ENCODE measurements at places on chromosomes 1 and 21.

GRCh38 chr21:44503901-44504399 is 36.0 kb downstream of the KRTAP10-1 start:
- no peak for DNase-seq

DNA sequence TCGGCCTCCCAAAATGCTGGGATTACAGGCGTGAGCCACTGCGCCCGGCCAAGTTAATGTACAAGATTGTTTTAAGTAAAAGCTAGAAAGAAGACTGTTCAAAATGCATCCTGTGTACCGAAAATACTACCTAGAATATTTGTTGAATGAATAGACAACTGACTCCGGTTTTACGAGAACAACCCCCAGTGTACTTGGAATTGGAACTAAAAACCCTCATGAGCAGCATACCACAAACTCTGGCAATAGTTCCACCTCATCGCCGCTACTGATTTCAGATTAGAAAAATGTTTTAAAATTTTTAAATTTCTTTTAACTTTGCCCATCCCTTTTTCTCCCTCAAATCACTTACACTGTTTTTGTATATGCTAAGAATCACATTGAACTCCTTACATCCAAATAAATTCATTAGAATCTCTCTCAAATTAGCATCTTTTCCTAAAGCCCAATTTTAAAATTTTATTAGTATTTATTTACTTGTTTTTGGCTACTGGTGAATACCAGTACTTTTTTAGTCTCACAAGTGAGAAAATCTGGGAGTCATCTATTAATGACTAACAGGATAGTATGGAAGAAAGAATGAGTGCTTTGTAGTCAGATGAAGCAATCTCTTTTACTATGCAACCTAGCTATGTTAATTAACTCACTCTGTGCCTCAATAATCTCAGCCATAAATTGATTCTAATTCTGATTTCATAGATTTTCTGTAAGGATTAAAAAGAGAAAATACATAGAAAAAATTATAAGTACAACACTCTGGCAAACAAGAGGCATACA is 95.1 kb downstream of the GPATCH2 start:
- DNase-seq, result no peak

DNA sequence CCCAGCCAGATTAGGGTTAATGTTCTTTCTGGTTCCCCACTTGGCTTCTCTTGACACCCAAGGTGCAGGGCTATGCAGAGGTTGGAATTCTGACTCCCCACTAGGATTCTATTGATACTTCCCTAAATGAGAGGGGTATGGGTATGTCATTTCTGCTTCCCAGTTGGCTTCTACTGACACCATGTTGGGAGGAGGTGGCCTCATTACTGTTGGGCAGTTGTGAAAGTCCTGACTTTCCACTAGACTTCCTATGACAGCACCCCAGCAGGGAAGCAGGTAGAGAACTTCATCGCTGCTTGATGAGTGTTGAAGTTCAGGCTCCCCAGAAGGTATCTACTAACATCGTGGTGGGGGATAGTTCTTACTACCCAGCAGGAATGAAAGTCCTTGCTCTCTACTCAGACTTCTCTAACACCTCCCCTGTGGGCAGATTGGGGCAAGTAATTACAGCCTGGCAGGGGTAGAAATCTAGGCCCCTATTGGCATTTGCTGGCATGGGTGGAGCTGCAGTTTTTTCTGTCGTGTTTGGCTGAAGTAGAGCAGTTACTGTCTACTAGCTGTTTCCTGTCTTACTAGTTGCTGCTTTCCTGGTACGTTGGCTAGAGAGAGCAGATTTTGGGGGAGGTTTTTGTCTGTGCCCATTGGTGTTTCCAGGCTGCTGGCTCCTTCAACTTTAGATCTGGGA is 41.5 kb downstream of the ZYG11B start:
- no peak for DNase-seq

DNA sequence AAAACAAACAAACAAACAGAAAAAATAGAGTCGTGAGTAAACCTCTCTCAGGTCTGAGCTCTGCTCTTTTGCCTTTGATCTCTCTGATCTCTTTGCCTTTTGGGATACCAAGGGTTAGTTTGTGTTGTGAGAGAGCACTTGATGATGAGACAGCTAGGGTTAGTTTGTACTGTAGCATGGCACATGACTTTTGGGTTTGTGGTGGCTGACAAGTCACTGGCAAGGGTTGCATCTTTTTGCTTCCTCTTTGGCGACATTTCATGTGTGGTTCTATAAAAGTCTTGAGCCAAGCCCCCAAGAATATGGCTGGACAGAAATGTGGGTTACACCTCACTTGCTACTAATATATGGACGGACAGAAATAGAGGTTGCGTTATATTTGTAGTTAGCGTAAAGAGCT is 60.5 kb downstream of the TESK2 start:
- DNase-seq, result no peak

- DNase-seq, result no peak
Measured at GRCh38 chr21:21034036-21034435, 35.8 kb downstream of the NCAM2 start.

GRCh38 chr1:25193229-25193628 is 39.1 kb downstream of the SYF2 start:
- DNase-seq, result no peak

DNA sequence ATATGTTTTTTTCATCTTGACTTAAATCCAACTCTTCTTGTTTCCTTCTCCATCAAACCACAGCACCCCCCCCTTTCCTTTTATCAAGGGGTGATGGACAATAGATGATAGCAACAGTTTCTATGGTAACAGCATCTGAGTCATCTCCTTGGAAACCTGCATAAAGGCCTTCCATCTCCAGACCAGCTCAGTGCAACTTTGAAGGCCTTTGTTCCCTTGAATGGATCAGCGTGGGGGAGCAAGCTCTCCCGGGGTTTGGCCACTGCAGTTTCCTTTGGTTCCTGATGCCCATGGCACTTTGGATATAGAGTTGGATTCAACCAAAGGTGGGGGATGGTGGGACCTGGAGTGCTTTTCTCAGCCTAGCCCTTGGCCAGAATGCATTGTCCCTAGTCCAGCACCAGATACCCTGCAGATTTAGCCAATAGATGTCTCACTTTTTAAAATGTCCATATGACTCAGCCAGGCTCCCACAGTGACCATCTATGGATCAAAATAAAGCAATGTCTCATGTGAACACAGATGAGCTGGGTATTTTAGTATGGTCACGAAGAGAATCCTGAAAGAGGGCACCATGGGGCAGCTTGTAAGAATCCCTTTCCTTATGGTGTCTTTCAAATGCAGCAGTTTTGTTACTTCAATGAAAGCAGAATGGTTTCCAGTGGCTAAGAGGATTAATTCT is 127.7 kb downstream of the SPATA46 start:
- DNase-seq, result no peak

- DNase-seq, result no peak
Measured at GRCh38 chr21:27885296-27885711, 918.4 kb upstream of the ADAMTS5 start.

DNA sequence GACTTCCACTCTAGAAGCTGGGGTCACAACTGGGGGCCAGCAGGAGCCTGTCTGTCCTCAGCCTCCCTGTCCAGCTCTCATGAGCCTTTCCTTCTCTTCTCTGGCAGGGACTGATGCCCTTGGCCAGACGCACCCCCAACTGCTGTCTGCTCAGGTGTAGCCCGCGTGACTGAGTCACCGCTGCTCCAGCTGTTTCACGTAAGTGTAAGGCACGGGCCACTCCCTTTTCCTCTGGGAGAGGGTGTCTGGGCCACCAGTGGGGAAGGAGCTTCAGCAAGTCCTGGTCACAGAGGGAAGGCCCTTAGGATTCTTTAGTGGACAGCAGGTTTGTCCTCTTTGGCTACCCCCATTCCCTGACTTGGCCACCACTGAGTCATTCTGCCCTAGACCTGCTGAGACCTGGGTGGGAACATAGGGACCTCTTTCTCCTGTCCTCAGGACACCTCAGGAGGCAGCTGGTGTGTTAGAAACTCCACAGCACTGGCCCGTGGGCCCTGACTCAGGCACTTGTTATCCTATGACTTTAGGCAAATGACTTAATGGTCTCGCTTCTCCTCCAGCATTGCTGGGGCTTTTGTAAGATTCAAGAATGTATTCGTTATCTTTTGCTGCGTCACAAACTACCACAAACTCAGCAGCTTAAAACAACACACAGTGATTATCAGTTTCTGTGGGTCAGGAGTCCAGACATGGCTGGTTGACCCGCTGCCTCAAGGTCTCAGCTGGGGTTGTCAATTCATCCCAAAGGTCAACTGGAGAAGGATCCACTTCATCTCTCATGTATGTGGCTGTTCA is 64.8 kb downstream of the FAM163A start:
- peak; percentile 25 for DNase-seq

DNA sequence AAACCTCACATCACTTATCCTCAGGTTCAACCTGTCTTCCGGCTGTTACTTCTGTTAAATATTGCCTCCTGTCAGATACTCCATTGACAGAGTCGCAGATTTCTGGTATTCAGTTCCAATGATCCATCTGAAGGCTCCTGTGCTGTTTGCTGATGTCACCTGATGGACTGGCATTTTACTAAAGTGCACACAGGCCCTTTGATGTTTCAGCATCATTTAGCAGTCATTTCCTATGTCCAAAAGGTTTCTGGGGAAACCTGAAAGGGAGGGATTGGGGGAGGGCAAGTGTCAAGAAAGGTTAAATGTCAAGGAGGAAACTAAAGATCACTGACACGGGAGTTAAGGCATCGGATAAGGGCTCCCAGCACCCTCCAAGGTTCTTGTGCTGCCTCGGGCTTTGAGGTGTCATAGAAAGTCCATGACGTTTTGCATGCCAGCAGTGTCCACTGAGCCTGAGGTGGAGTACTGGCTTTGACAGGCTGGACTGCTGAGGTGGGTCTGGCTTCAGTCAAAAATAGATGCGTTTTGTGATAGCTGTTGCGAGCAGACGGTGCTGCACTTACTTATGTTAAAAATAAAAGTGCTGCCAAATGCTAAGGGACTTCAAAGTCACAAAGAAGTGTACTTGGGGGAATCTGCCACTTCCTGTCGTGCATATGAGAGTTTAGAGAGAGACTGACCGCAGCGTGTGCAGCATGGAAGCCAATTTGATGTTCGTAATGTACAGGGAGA is 30.8 kb downstream of the XCL2 start:
- no peak for DNase-seq

- no peak for DNase-seq
Measured at GRCh38 chr1:99306644-99307043, 42.4 kb downstream of the PLPPR4 start.

DNA sequence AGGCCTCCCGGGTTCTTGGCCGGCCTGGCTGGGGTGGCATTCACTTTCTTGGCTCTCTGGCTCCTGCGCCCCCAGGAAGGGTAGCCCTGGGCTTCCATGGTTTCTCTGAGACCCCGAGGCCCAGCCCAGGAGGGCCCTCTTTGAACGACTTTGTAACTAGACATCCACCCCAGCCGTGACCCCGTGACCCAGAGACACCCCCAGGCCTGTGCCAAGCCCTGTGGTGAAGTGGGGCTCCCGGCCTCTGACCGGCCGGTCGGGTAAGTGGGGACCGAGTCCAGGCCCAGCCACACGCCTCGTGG is 64.0 kb downstream of the COL18A1 start:
- DNase-seq, result no peak

DNA sequence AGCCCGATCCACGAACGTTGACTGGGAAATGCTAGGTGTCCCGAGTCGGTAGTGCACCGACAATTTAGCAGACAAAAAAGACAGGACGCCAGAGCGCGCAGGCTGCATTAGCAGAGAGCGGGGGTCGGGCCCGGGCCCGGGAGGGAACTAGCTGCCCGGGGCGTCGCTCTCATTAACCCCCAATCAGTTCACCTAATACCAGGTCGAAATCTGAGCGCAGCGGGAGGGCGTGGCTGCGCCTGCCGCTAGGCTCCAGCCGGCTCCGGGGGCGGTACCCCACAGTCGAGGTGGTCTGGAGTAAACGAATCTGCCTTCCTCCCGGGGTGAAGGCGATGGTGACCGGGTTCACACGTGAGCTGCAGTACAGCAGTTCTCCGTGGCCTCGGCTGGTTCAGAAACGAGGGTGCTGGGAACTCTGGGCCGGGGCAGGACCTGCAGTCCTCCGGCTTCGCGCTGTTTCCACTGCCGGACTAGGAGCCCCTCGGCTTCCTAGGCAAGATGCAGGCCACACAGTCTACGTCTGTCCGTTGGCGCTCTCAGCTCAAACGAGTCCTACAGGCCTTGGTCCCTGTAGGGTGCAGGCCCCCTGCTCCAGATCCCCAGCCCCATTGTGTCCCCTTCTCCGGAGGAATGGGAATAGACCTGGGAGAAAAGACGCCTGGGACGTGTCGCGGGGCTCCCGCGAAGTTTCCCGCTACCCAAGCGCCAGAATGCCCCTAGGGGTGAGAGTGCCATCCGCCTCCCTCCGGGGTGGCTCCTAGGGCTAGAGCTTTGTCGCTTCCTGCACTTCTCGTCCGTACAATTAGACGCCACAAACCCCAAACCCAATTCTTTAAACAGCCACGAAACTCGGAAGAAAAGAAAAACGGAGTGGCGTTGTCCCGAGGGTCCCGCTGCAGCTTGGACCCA is 2.0 kb downstream of the GFI1 start:
- no peak for DNase-seq

DNA sequence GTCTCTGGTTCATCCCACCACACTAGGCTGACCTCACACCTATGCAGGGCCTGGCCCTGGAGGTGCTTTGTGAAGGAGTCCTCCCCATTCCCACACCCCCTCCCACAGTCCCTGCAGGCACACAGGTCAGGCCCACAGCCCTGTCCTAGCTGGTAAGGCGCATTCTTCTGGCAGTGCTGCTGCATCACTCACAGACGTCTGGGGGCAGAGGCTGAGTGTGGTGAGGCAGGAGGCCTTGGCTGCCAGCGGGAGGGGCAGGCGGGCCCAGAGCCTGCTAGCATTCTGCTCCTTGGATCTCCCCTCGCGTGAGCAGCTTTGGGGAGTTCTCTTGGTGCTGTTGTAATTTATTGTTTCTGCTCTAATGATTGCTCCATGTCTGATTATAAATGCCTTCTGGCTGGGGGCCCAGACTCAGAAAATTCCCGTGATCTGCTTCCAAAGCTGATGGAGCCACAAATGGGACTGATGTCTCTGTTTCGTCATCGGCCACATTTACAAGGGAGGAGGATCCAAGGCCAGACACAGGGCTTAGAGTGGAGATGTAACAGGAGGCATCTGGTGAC is 62.9 kb downstream of the TRABD2B start:
- peak; percentile 92 for DNase-seq

- DNase-seq, result no peak
Measured at GRCh38 chr1:13674377-13674776, 25.6 kb upstream of the PRDM2 start.

DNA sequence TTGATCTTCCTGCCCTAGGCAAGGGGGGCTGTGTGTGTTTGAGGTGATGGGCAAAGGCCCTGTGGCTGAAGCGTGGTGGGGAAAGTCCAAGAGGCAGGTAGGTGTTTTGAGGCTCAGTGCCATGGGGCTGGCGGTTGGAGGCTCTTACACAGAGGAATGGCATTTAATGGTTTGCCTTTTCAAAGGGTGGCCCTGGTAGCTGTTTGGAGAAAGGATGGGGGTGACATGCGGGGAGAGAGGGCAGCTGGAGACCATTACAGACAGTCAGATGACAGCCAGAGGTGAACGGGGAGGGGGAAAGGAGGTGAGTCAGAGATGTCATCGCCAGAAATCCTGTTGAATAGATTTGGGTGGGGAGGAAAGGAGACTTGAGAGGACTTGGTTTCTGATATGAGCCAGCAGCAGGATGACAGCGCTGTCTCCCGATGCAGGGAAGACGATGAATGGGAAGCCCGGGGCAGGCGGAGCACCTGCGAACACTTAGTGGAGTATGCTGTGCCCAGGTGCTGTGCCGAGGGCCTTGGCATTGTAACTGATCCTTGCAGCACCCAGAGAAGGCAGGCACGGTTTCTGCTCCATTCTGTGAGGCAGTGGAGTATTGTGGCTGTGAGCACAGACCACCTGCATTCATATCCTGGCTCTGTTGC is 56.3 kb downstream of the MAN1C1 start:
- peak; percentile 39 for DNase-seq

- DNase-seq, result peak; percentile 65
Measured at GRCh38 chr21:38170283-38170682, 86.5 kb upstream of the KCNJ15 start.

- DNase-seq, result peak; percentile 70
Measured at GRCh38 chr1:20717452-20718342, at the start of gene KIF17. Gene KIF17, minus strand, starts transcription at chr1:20718007. Its CDS starts 301 bp downstream, at chr1:20717706.

All from fibroblast of skin of right biceps (primary cell).